ENCODE measurements at places on chromosomes 16 and 17.

- peak; percentile 61 for DNase-seq
Observed at GRCh38 chr16:10561001-10561400, 19.4 kb downstream of the EMP2 start.

- DNase-seq = no peak
Observed at GRCh38 chr17:3556916-3557767, 470 bp downstream of the TRPV3 start.

DNA sequence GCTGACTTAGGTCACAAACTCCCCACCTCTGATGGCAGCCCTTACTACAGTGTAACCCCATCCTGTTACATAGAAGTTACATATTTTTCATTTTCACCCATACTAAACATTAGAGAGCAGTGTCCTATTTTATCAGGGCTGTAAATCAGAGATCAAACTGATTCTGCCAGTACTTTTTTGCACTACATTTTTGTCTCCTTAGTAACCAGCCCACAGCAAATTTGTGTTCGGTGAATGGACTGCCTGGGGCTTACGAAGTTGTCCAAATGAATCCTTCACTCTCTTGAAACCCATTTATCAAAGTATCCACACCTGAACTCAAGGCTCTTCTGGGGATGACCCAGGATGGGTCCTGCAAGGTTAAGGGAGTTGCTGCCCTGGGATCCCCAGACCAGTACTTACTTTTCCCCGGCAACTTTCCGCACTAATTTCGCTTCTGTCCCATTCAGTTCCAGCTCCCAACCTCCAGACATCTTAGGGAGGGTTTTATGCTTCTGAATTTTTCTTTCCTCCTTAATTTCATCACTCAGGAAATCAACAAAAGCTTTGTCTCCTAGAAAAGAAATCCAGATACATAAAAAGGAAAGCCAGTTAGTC, 1.1 kb downstream of the C1QBP start:
- DNase-seq = no peak

DNA sequence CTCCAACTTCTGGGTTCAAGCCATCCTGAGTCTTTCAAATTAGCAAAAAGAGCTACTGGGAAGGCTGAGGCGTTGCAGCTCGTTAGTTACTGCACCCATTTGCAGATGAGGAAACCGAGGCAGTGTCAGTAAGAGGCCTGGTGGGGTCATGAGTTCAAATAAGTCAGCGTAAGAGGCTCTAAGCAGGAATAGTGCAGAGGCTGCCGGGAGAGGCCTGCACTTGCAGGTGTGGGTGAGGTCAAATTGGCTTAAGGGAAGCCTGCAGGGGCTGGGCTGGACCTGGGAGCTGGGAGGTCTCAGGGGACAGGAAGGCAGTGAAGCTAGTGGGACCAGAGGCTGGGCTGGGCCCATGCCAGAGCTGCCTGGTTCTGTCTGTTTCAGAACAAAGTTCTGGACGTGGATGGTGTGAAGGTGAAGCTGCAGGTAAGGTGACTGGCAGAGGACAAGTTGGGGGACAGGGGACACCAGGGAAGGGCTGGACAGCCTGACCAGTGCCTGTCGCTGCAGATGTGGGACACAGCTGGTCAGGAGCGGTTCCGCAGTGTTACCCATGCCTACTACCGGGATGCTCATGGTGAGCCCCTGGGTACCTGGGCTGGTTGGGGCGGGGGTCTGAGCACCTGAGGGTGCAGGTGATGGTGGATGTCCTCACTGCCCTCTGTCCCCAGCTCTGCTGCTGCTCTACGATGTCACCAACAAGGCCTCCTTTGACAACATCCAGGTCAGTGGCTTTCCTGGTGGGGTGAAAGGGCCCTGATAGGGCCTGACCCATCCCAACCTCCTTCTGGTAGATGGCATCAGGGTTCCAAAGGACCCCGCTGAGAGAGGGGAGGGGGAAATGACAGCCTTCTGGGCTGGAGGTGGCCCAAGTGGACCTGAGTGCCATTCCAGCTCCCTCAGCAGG, 3.0 kb downstream of the RAB26 start:
- DNase-seq = no peak

DNA sequence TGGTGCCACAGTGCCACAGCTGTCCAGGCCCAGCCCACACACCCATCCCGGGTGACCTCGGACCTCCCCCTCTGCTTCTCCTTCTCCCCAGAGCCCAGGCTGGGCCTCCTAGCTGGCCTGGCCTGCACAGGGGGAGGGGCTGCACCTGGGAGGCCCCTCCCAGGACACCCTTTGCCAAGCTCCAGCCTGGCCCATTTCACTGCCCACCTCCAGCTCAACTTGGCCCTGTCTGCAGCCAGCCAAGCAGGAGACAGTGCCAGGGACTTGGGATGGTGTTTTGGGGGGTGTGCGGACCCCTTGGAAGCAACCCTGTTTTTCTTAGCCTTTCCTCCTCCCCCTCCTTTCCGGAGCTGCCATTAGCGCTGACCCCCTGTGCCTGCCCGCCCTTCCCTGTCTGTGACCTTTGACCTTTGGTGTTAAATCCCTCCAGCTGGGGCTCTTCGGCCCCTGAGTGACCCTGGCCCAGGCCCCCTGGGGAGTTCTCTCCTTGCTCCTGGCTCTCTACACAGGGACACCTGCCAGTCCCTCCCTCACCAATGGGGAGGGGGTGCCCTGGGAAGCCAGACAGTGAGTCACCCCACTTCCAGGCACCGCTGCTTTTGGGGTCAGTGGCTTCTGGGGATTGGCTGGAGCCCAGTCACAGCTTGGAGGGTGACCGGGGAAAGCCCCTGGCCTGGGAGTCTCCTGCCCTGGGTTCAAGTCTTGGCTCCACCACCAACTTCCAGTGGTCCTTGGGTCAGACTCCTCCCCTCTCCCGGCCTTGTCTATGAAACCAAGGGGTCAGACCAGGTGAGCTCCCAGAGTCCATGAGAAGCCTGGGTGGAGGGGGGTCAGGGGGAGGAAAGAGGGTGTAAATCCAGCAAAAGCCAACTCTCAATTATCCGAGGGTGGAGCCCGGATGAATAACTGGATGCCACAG, 1.9 kb downstream of the GLIS2 start:
- no peak for DNase-seq

- DNase-seq = no peak
Observed at GRCh38 chr16:58021661-58022551, 3.6 kb upstream of the MMP15 start.

DNA sequence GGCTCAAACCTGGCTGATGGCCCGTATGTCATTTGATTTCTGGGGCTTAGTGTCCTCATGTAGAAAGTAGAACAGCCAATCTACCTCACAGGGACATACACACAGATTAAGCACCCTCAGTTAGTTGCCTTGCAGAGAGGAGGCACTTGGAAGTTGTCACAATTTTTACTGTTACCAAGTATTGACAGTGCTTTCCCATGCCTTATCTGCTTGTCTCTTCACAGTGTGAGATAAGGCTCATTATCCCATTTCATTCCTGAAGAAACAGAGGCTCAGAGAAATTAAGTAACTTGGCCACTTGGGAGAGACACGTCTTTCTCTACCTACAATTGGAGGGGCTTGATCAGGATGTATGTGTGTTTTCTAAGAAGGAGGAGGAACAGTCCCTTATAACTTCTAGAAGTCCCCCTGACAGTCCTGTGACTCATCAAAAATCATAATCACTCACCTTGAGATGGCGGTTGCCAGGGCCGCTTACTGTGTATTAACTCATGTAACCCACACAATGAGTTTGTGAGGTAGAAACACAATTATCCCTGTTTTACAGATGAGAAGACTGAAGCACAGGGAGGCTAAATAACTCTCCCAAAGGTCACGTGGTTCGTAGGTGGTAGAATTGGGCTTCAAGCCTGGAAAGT, 56.9 kb upstream of the LHX1 start:
- DNase-seq = no peak

DNA sequence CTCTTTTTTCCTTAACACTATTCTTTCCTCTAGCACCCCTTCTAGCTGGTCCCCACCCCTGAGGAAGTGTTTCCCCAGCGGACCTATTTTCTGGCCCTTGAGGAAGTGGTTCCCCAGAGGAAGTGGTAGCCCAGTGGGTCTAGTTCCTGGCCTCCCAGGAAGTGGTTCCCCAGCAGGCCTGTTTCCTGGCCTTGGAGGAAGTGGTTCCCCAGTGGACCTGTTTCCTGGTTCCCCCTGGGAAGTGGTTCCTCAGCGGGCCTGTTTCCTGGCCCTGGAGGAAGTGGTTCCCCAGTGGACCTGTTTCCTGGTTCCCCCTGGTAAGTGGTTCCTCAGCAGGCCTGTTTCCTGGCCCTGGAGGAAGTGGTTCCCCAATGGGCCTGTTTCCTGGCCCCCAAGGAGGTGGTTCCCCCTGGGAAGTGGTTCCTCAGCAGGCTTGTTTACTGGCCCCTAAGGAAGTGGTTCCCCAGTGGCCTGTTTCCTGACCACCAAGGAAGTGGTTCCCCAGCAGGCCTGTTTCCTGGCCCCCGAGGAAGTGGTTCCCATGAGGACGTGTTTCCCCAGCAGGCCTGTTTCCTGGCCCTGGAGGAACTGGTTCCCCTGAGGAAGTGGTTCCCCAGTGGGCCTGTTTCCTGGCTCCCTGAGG, 58.3 kb downstream of the NTN1 start:
- DNase-seq = no peak

DNA sequence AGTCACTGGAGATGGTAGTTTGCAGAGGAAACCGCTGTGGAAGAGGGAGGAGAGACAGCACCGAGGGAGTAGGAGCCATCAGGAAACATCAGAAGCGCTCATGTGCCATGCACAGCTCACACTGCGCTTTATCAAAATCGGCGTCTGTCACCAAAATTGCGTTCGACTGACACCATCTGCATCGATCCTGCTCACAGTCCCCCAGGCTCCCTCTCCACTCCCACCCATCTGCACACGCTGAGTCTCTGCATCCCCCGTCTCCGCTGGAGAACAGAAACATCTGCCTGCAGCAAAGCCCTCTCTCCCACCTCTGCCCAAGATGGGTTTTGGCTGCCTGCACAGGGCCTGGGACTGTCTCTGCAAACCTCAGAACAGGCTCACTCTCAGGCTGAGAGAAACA, 187.5 kb upstream of the RPL38 start:
- peak; percentile 22 for DNase-seq

- DNase-seq = no peak
Observed at GRCh38 chr16:71448274-71448866, 6.5 kb upstream of the TLE7 start.

GRCh38 chr17:45149037-45149668, 878 bp downstream of the HEXIM1 start:
- peak; percentile 89 for DNase-seq
